Naive thymus-derived CD4-positive, alpha-beta T cell (primary cell): ENCODE measurements at places on chromosomes 7 and 10.

GRCh38 chr7:150801242-150801945, 825 bp downstream of the TMEM176A start:
- DNase-seq, result no peak

DNA sequence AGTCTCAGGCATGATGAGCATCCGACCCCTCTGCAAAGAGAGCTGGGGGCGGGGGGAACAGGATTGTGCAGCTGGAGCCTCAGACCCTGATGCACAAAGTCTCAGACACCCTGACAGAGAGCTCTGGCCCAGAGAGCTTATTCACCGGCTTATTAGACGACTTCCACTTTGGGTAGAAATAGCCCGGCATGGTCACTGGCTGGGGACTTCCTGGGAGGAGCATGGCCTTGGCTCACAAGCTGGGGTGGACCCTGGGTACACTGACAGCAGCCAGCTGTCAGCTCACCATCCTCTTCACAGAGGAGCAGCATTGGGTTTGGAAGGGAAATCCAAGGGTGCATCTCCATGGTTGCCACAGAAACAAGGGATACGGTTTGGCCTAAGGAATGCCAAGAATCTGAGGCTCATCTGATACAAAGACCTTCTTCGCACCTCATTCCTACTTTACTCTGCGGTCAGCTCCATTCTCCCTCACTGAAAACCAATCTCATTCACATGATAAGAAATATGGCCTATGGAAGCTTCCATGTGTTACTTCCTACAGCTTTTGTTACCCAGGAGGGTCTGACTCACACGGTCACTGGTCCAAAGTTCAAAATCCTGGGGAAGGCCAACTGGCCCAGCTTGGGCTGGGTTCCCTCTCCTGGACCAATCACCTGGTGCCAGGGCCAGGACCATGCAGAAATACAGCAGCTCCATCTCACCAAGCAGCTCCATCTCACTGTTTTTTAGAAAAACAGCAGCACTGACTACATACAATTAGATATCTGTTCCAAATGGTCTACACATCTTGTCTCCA, 25.1 kb downstream of the ZNF467 start:
- DNase-seq, result no peak

GRCh38 chr7:100016215-100016901, 962 bp downstream of the ZKSCAN1 start:
- DNase-seq, result no peak

GRCh38 chr7:41858201-41858600, 155.3 kb upstream of the INHBA start:
- DNase-seq, result no peak

- DNase-seq, result no peak
Observed at GRCh38 chr10:50512214-50512595, 111.6 kb downstream of the SGMS1 start.

- no peak for DNase-seq
Observed at GRCh38 chr10:26621243-26621888, 76.1 kb upstream of the PDSS1 start.

- DNase-seq, result no peak
Observed at GRCh38 chr7:1192171-1192676, 32.2 kb upstream of the ZFAND2A start.
